Right ventricle myocardium superior (tissue), 1 donor: ENCODE measurements at places on chromosomes 3 and 15. TPM values are rescaled to one million over a fixed set of nuclear protein-coding genes. Genes with fewer than 3 reads are reported as not detected.
A peak's percentile ranks its signal among the peaks of the same experiment; 100 is the strongest.

Gene TMEM115
- 24.9 TPM for total RNA-seq

Gene C3orf80
- not detected for total RNA-seq

Gene HRG
- not detected for total RNA-seq

Gene GPR176
- total RNA-seq = 1.4 TPM

Gene HESX1
- total RNA-seq = not detected

Gene CHST13
- total RNA-seq = 0.11 TPM

Gene TEX55
- total RNA-seq = not detected

Gene PARP3
- total RNA-seq = 18.1 TPM

Gene ILDR1
- total RNA-seq = 0.38 TPM

Gene PSTPIP1
- total RNA-seq = 5.0 TPM

Gene GOLGA6B
- not detected for total RNA-seq

Gene GALNT15
- 7.2 TPM for total RNA-seq

Gene CPA3
- total RNA-seq = 2.1 TPM

Gene STAC
- 0.43 TPM for total RNA-seq

Gene MUSTN1
- total RNA-seq = 17.8 TPM

Gene GPR27
- 3.7 TPM for total RNA-seq

Gene IGDCC3
- total RNA-seq = 0.40 TPM

- DNase-seq = no peak
Observed at GRCh38 chr3:197135212-197135611, 105.6 kb upstream of the MELTF start.

GRCh38 chr3:48648188-48648850 is 13.1 kb upstream of the SLC26A6 start:
- no peak for DNase-seq

GRCh38 chr3:138047596-138048158 is 37.7 kb downstream of the CLDN18 start:
- DNase-seq = no peak

DNA sequence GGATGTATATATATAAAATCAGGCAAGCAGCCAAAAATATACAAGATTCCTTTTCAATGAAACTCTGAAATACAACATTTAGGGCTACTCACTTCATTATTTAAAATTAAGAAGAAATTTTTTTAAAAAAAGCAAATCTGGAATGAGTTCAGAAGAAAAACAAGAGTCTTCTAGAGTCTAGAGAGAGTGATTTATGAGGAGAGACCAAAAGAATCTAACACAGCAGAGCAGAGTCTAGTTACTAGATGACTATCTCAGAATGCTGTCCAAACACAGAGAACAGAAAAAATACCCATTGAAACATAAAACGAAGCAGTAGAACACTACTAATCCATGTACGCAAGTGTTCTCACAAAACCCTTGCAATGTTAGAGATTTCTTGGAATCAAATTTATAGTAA is 275.2 kb upstream of the CBLB start:
- no peak for DNase-seq

DNA sequence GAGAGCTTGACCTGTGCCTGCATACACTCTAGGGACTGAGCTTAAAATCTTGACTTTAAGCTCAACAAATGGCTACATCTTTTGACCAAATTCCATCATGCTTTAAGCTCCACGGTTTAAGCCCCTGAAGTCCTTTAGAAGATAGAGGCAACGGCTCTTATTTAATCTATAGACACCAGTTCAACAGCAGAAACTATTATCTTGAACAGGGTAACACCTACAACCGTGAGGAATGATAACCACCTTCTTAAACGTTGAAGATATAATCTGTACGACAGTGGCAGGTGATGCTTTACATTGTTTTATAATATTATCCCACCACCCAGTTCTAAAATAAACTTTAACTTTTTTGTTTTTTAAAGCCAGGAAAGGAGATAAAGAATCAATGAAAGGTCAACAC is 1007.8 kb downstream of the FHIT start:
- DNase-seq = no peak

DNA sequence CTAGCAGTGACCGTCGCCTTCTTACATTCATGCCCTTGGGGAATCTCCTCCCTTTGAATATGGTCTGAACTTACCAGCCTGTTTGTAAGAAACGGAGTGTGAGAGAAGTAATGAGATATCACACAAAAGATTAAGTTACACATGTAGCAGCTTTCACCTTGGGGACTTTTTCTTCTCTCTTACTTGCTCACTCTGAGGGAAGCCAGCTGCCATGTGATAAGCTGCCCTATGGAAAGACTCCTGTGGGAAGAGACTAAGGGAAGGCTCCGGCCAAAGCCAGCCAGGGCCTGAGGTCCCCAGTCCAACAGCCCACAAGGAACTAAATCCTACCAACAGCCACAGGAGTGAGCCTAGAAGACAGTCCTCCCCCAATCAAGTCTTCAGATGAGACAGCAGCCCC is 190.4 kb upstream of the TSC22D2 start:
- no peak for DNase-seq

DNA sequence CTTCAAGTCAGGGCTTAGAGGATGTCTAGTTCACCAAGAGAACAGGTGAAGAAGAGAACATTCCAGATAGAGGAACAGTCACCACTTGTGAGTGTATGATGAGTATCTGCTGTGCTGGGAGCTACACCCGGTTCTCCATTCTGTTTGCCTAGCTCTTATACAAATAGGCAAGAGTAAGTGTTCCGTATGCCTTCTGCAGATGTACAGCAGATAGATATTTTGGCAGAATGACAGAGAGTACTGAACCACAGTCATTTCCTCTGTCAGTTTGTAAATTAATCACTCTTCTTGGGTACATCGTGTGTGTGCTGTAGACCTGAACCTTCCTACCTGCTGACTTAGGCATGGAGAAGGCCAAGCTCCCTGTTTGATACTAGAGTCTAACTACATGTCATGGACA is 108.3 kb upstream of the CTDSPL start:
- no peak for DNase-seq

DNA sequence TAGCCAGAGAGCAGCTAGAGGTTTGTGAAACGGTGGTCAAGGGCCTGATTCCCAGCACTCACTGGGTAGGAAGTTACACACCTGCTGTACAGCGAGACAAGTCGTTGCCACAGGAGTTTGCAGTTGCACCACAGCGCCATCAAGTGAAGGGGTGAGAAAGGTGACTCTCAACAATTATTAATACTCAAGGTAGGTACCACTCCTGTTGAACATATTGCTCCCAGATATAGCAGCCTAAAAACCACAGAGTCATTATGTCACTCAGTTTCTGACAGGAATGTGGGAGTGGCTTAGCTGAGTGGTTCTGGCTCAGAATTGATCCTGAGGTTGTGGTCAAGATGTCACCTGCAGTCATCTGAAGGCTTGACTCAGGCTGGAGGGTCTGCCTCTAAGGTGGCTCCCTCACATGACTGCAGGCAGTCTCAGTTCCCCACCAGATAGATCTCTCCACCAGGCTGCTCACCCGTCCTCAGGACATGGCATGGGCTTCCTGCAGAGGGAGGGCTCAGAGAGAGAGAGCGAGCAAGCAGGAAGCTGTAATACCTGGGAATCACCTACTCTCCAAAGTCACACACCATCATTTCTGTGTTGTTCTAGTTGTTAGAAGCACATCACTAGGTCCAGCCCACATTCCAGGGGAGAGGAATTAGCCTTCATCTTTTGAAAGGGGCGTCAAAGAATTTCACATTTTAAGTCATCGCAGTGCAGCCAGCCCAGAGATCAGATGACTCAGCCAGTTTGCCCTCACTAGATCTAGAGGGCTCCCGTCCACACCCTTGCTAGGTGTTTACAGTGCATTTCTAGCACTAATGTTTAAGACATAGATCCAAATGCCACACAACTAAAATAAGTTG is 17.0 kb upstream of the ANO10 start:
- no peak for DNase-seq

- no peak for DNase-seq
Observed at GRCh38 chr15:32918547-32918946, 200.7 kb downstream of the GREM1 start.

DNA sequence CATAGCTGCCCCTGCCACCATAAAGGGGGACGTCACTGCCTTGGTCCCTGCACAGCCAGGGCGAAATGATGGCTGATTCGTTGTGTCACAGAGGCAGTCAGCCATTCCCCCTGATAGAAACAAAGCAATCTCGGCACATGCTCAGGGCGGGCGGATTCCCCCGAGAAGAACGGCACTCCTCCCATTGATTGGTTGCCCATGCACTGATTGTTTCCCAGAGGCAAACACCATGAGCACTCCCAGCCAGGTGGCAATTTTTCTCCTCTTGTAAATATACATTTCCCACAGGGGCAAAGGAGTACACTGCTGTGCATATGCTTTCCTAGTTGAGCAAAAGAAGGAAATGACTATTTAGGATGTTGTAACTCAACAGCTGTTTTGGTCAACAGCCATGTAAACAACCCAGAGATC is 56.5 kb downstream of the KY start:
- DNase-seq = no peak

DNA sequence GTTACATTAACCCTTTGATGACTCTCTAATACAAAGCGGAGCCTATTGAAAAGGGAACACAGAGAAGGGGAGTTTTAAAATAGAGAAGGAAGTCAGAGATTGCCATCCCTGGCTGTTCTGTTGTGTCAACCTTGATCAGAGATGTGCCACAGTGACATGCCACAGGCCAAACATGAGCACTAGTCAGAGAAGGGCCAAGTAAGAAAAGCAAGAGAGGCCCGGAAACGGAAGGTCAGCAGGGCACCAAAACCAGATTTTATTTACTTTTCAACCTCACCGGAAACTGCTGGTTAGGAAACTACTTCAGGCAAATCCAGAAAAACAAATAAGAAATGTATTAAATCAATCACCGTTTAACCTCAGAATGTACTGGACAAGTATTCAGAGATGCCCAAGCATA is 171.8 kb downstream of the ALCAM start:
- DNase-seq = no peak

- no peak for DNase-seq
Observed at GRCh38 chr3:160796813-160797164, 40.8 kb downstream of the PPM1L start.

DNA sequence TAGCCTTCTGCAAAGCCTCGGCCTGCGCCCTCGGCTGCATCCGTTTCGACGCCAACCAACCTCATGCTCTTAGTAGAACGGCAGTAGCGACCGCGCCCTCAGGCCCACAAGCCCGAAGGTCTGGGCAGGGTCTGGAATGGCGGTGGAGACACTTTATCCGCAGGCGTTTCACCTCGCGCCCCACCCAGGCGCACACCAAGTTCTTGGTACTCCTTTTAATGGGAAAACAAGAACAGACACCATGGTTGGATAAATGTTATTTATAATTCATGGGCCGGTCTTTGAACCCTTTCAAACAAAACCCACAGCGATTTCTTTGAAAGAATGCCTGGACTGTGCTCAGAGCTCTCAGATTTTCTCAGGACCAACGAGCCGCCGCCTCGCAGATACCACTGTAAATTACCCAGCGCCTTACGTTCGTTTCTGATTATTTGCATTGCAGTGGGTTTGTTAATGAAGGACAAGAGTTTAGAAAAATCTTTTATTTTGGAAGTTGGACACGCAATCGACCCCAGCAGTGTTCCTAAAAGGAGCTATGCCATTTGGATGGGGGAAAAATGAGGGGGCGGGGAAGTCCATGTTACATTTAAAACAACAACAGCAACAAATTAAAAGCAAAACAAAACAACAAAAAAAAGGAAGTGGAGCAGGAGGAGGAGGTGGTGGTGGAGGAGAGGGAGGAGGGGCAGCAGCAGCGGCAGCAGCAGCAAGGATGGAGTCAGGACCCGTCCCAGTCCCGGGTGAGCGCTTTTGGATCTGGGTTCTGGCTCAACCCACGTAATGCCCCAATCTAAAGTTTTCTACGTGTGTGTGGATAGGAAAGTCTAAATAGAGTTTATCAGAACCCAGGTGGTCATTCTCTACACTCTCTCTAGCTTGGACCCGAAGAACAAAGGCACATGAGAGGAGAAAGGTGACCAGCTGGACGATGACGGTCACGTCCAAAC is 993 bp upstream of the ISL2 start:
- no peak for DNase-seq

GRCh38 chr3:110810356-110810755 is 261.3 kb upstream of the NECTIN3 start:
- no peak for DNase-seq

DNA sequence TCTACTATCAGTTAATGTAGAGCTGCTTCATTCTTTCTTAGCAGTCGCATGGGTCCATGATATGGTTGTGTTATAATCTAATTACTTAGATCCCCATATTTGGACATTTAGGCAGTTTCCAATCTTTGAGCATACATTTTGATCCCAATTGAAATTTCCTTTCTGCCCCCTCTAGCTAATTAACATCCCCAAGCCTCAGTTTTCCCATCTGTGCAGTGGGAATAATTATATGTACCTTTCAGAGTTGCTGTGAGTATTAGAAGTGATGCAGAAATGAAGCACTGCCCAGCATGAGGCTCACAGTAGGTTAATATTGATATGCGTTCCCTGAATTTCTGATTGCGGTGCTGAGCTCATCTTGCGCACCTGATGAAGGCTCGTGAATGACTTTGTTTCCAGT is 21.8 kb downstream of the SPSB4 start:
- no peak for DNase-seq

GRCh38 chr15:28182216-28182615 is 83.1 kb upstream of the OCA2 start:
- DNase-seq = no peak

- peak; percentile 48 for DNase-seq
Observed at GRCh38 chr15:80404057-80404760, at the start of gene ARNT2. ARNT2 (plus strand) TSS chr15:80404382; CDS start chr15:80404516, 134 bp downstream.

DNA sequence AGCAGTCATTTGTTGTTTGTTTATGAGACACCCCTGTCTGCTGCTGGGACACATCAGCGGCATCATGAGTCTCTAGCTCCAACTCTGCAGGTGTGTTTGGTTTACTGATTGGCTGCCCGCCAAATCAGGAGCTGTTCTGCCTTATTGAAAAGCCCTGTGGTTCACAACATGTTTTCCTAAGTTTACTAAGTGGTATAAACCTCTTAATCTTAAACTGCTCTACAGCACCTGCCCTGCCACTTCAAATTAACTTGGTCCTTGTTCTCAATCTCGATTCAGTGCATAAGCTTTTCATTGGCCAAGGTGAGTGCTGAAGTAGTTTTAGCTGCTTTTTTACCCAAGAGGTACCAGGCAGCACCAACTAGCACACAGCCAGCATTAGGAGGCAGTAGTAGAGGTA is 77.8 kb upstream of the WDR72 start:
- DNase-seq = no peak

DNA sequence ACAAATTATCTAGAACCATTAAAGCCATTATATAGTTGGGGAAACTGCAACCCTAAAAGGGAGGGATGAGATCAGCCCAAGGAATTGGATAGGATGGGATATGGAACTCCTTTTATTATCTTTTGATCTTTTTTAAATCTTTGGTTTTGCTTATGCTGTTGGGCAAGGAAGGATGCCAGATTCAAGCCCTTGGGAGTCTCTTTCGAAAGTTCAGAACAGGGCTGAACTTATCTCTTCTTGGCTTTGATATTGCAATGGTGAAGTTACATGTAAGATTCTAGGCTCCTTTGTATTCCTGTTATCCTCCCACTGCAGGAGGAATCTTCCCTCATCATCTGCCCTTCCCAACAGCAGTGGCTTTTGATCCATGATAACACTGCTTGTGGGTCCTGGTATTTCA is 10.0 kb upstream of the SLC22A13 start:
- no peak for DNase-seq
